Activated naive CD4-positive, alpha-beta T cell (primary cell): ENCODE measurements at places on chromosomes 5 and 9.

DNA sequence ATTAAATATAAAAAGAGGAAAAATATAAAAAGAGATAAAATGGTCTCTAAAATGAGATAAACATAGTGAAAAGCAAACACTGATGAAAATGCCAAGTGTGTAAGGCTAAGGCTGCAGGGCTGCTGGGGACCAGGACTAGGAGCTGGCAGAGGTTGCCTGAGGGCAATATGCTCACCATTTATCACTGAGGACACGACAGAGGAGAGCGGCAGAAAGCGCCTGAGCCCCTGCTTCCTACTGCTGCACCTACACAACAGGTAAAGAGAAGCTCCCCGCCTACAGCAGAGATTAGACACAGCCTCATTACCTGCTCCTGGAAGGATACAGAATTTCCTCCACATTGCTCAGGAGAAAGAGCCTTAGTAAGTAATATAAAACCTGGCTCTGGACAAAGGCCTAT, 70.7 kb upstream of the PPP1R2B start:
- DNase-seq = no peak

DNA sequence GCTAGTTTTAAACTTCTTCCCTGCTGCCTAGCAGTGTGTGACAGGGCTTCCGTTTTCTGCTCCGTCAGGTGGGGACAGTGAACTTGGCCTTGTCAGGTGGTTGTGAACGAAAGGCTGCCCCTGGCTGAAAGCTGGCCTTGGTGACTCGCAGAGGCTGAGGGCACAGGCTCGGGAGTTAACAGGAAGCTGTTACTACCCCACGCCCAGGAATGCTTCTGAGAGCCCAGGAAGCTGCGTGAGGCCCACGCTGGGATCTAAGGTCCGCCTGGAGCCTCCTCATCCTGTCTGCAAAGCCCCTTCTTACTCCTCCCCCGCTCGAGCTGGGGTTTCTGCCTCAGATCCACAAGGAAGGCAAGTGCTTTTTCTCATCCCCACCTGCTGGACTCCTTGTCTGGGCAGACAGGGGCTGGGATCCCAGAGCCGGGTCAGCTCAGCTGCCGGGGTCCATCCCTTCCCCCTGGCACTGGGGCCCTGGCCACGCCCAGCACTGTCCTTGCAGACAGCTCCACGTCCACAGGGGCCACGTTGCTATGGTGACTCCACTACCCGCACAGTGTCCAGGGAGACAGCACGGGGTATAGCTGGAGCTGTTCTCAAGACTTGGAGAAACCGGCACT, 124.7 kb upstream of the TBC1D2 start:
- DNase-seq = no peak

DNA sequence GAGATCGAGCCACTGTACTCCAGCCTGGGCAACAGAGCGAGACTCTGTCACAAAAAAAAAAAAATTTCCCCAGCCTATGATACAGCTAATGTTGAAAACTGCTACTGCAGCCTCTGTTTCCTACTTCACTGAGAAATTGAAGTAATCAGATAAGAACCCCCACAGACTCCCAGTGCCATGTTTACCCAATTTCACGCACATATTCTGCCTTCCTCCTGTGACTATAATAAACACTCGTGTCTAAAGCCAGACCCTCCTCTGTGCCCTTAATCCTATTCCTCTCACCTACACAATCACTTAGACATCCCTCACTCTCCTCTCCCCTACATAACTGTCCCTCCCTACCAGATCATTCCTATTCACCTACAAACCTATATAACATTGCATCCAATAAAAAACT, 6.4 kb downstream of the ARAP3 start:
- no peak for DNase-seq

GRCh38 chr9:133394687-133395271, 18.6 kb downstream of the STKLD1 start:
- DNase-seq = no peak

DNA sequence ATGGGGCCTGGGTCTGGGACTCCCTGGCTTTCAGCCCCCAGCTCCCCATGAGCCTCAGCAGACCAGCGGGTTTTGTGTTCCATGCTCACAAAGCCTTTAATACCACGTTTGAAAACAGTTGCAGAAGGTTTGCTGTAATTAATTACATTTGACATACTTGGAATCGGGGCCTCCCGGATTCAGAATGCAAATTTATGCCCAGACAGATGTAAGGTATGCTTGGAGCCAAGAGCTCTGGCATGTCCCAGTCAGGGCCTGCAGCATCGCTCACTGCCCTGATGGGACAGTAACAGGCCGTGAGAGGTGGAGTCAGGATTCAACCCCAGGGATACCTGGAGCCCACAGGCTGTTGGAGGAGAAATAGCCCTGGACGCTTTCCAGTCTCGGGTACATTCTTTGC, 12.2 kb downstream of the ZNF618 start:
- DNase-seq = no peak
